BE2C (cell line): ENCODE measurements at places on chromosomes 11 and 22.

GRCh38 chr11:12321217-12321937 is 56.0 kb upstream of the PARVA start:
- DNase-seq = no peak

GRCh38 chr11:134275534-134276395 is at the start of gene GLB1L3:
GLB1L3 (plus strand) TSS chr11:134276379; CDS start chr11:134276741, 362 bp downstream.
- peak; percentile 28 for DNase-seq

GRCh38 chr11:60838132-60838531 is 3.8 kb upstream of the CCDC86 start:
- no peak for DNase-seq

DNA sequence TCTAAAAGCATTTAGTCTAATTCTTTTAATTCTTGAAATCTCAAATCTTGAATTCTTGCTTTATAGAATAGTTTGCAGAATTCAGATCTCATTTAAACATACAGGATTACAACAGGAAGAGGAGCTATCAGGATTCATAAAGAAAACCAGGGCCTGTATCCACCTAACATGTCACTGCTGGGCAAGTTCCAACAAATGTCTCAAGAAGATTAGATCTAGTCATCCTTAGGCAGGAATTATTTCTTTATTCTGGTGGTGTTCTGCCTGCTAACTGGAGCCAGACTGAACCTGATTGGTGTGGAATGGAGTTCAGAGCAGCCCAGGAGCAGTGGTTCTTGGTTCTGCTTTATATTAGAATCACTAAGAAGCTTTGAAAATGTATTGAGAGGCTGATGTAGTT is 500.7 kb downstream of the LRRC4C start:
- DNase-seq = no peak

- DNase-seq = peak; percentile 66
These were observed 1.7 kb upstream of the SCO2 start for GRCh38 chr22:50526834-50527801.

DNA sequence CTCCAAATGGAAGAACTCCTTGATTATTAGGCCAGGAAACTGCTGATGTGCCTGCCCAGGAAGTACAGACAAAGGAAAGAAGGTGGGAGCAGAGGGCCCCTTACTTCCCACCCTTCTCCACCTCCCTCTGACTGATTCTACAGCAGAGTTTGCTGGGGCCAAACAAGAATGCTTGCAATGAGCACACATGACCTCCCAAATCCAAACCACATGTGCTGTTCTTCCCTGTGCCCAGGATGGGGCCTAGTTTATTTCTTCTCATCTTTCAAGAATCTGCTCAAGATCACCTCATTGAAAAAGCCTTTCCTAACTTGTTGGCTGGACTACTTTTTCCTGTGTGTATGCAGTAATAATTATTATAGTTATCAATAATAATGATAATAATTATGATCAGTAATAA is 286.1 kb downstream of the RAB38 start:
- DNase-seq = no peak

- DNase-seq = no peak
These were observed 77.0 kb downstream of the PAK1 start for GRCh38 chr11:77396911-77397310.

- no peak for DNase-seq
These were observed 87.9 kb upstream of the SPON1 start for GRCh38 chr11:13874597-13874996.

DNA sequence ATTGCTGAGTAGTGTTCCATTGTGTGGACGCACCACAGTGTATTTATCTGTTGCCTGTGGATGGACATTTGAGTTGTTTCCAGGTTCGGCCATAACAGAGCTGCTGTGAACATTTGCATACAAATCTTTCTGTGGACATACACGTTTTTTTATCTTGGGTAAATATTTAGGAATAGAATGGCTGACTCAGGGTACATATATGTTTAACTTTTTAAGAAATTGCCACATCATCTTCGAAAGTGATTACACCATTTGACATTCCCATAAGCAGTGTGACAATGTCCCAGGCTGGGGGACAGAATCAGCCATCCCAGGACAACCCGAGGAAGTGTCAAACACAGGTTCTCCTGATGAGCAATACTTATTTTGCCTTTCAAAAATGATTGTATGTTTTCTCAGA is 87.9 kb downstream of the OSBP2 start:
- DNase-seq = no peak

- no peak for DNase-seq
These were observed 126.8 kb downstream of the PHF21B start for GRCh38 chr22:44883011-44883421.

GRCh38 chr11:64729851-64730382 is 6.9 kb upstream of the NRXN2 start:
- peak; percentile 81 for DNase-seq

DNA sequence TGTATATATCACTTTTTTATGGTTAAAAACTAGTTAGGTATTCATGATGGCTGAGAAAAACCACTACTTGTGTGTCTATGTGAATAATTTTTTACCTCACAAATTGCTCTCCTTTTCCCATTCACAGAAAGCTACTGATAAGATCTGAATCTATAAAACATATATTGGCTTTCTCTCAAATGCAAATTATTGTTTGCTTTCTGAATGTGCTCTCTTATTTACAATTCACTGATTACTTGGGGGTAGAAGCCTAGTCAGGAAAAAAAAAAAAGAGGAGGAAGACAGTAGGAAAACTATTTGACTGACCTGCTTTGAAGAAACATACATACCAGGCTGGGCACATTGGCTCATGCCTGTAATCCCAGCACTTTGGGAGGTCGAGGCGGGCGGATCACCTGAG is 20.5 kb downstream of the PGM2L1 start:
- no peak for DNase-seq

DNA sequence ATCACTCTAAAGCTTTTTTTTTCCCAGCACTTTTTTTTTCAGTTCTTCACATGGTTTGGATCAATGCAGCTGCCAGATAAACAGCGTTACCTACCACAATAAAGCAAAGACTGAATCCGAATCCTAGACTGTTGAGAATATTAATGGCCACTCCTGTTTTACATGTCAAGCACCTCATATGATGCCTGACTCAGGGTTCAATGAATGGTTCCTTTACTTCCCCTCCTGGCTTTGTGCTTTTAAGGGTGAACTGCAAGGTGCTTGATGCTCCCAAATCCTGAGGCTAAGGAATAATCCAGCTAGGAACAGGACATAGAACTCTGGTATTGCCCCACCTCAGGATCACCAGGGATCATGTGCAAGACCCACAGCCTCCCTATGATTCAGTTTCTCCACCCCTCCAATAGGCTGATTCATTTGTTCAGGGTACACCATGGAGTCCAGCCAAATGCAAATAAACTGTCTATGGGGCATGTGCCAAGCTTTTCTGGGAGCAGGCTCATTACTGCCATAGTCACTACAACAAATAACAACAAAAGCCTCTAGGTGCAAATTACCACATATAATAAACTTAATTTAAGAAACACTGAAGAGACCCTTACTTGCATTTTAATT is 104.3 kb downstream of the GAB2 start:
- no peak for DNase-seq

- no peak for DNase-seq
These were observed 628 bp downstream of the CHKB start for GRCh38 chr22:50581950-50582492.

DNA sequence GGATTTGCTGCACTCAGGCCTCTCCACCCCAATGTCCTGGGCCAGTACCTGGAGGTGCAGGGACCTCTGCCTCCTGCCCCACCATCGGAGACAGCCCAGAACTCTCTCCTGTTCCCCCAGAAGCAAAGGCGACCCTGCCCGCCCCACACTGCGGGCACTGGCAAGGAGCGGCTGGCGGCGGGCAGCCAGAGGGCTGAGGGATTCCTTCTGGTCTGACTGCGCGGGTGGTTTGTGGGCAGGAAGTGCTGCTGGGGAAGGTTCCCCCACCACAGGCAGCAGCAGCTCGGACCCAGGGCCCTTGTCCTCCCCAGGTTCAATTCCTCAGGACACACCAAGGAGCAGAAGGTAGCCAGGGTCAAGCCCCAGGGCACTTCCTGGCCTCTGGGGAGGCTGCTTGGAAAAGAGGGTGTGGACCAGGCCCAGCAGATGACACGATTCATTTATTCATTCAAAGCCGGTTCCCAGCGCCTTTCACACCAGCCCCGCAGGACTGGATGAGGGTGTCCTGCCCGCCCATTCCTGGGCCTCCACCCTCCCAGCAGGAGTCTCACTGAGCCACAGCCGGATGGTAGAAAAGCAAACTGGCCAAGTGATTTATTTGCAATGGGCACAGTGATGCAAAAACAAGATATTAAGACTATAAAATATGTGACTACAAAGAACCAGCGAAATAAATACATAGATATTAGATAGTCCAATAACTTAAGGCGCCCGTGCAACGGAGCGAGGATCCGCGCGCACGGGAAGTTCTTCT is 1.2 kb downstream of the PHLDA2 start:
- no peak for DNase-seq

GRCh38 chr11:120133216-120134105 is 4.5 kb downstream of the TRIM29 start:
- peak; percentile 6 for DNase-seq

- no peak for DNase-seq
These were observed 18.5 kb downstream of the NF2 start for GRCh38 chr22:29621761-29622526.

GRCh38 chr22:17167486-17167885 is 8.4 kb upstream of the HDHD5 start:
- DNase-seq = no peak

- peak; percentile 89 for DNase-seq
These were observed 47.3 kb downstream of the NRXN2 start for GRCh38 chr11:64675450-64676260.

DNA sequence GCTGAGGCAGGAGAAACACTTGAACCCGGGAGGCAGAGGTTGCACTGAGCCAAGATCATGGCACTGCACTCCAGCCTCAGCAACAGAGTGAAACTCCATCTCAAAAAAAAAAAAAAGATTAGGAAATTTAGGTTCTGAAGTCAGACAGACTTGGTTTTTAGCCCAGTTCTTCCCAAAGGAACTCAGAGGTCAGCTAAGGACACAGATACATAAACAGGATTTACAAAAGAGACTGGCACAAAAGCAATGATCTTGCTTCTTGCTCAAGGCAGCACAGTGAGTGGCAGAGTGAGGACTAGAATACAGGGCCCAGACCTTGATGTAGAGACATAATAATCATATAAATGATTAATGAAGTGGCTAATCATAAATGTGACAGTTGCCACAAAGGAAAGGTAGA is 25.4 kb upstream of the RRAS2 start:
- no peak for DNase-seq

DNA sequence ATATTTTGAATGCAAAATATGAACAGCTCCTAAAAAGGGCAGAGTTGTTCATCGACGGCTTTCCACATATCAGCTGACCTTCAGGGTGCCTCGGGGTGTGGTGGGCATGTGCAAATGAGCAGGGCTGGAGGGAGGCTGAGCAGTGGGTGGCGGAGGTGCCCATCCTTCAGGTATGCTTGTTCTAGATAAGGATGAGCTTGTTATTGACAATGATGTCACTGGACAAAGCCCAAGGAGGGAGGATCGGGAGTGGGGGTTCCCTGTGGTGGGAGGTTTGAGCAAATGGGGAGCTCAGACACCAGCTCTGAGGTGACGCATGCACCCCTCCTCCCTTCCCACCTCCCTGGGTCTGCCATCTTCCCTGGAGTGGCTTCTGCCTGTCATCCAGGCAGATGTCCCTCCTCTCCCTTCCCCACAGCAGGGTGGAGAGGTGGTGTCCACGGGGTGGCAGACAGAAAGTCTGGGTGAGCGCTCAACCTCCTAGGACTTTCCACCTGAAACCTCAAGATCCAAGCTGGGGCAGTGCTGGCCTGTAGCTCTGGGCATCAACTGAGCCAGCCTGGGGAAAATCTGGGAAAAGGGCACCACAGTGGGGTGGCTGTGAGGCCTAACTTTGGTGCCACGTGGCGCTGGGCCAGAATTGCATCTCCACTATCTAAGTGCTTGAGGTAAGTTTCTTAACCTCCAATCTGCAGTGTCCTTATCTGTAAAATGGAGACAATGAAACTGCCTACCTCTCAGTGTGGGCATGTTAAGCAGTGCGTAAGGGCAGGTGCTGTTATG is 106.3 kb upstream of the THY1 start:
- DNase-seq = no peak

DNA sequence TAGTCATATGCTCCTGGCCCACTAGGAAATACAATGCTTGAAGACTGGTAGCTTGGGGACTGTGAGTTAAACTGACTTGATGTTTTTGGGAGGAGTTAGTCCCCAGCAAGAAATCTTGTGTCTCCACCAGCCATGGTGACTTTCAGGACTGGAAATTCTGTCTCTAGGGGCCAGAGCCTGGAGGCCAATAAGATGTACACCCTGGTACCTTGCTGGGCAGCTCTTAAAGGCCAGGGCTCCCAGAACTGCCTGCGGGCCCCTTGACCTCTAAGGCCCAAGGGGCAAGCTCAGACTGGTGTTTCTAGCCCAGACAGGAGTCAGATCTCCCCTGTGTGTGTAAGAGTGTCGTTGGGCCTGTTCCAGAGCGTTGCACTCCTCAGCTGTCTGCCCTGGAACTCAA is 128.7 kb upstream of the C11orf58 start:
- DNase-seq = no peak

DNA sequence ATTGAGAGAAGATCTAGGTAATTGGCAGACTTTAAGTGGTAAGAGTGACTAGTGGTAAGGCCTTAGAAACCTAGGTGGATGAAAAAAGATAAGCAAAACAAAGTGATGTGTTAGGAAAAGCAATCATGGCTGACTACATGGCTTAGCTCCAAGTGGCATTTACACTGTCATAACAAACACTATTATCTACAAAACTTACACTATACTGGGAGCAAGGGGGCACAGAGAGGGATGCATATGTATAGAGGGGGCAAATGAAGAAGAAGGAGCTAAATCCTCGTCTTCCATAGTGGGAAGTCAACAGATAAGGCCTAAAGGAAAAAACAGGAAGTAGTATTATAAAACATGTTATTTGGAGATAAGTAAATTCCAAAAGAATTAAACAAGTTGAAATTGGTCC is 32.5 kb downstream of the ADORA2A start:
- no peak for DNase-seq

DNA sequence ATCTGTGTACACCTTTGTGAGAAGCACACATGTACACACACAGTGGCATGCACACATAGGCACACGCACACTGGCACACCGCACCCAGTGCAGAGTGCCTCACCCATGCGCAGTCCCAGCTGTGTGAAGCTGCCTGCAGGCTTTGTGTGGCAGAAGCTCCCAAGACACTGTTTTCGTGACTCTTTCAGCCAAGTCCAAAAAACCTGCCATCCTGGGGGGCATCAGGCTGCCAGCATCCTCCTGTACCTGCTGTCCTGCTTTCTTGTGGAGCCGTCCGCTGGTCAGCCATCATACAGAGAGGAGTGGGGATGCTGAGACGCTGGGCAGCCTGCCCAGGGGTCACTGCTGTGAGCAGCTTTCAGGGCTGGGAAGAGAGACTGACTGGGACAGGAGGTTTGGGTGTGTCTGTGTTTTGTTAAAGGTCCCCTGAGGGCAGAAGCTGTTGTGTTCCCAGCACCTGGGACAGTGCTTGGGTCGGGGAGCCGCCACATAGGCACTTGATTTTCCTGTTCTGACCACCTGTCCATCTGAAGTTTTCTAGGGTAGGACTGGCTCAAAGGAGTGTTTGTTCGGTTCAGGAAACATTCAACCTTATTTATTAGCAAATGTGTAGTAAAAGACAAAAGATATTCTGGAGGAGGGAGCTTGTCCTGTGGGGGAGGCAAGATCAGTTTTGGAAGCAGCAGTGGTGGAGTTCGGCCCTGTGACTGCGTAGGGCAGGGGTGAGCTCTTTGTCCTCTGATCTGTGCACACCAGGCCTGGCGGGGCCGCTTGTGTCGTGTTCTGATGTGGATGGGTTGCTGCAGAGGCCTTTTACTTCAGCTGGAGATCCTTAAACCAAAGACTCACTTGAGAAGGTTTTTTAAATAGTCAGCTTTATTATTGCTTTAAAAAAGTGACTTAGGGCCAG is 29.7 kb downstream of the AP2A2 start:
- no peak for DNase-seq
